Fibroblast of lung (primary cell): ENCODE measurements at places on chromosomes 12 and 14. TPM values are rescaled to one million over a fixed set of nuclear protein-coding genes. Genes with fewer than 3 reads are reported as not detected.

DNA sequence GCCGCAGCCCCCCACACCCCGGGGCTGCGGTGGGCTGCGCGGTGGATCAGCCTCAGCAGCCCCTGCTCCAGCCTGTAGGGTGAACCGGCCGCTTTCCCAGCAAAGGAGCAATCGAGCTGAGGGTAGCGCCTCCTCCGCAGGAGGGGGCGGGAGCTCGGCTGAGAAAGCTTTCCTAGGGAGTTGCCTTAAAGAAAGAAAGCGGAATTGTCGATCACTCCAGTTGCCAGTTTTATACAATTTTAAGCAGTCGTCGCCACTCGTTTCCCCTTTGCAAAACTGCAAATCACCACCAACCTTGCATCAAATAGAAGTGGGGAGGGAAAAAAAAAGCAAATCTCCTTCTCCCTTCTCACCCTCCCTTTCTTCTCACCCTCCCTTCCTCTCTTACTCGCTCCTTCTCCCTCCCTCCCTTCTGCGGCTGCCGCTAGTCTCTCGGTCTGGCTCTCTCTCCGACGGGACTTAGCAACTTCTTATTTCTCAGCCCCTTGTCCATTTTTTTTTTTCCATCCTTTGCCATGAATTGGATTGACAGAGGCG is at the start of gene PDE3A:
Gene PDE3A, plus strand, starts transcription at position 424 of the 537 bp plus-strand sequence. CDS start 748 bp downstream, outside the sequence.
- DNase-seq: peak; percentile 86

DNA sequence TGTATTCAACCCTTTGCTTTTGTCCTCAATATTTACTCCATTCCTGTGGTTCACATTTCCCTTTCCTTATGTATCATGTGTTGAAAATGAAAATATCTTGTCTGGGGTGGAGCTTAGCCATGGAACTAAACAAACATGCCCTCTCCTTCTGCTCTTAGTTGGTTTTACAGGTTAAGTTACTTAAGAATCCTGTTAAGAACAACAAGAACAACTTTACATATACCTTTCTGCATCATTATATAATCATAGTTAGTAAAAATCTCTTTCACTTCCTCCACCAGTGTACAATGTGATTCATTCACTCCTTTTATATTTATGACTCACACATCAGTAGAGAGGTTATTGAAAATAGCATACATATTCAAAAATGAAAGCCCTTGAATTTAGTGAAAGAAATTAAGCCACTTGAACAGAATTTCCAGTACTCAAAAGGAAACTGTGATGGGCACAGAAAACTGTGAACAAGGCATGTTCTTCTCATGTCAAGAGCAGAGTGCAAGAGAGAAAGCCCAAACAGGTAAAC is 307.7 kb downstream of the CCDC91 start:
- DNase-seq: peak; percentile 25

DNA sequence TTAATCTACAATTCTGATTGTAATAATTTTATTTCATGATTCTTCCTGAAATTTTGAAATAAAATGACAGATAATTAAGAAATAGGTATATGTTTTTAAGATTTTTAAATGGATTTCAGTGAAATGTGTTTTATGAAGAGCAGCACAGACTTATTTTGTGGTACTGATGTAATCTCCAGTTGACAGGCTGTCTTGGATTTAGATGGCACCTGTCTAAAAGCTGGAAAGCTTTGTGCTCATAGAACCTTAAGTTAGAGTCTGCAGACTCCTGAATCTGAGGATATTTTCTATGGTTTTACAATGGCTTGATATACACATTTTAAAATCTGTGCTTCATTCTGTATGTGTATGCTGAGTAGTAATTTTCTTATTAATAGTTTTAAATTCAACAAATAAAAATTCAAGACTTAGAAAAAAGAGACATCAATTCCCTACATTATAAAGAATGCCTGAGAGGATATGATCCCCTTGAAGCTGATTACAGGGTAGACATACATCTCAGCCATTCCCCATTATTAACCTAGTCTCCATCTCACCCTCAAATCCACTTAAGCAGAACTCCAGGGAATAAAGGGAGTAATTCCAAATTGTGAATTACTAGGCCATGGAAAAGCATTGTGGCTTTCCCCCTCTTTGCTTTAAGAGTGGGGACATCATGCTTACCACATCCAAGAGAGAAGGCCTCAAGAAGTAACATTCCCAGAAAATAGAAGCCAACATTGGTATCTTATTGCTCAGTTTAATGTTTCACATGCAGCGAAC is 33.7 kb upstream of the ACSS3 start:
- DNase-seq: no peak

DNA sequence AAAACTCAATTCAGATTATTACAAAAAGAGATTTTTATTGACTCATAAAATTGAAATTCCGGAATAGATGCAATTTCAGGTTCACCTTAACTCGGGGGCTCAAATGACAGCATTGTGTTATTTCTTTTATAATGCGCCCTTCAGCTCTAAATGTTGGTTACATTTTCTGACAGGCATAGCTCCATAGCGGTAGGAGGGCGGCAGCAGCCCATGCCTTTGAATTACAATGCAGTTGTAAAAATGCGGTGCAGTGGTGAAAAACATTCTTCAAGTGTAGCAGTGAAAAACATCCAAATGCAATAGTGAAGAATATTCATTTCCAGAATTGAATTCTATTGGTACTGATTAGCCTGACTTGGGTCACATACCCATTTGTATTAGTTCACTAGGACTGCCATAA is 215.3 kb upstream of the PKP2 start:
- no peak for DNase-seq

DNA sequence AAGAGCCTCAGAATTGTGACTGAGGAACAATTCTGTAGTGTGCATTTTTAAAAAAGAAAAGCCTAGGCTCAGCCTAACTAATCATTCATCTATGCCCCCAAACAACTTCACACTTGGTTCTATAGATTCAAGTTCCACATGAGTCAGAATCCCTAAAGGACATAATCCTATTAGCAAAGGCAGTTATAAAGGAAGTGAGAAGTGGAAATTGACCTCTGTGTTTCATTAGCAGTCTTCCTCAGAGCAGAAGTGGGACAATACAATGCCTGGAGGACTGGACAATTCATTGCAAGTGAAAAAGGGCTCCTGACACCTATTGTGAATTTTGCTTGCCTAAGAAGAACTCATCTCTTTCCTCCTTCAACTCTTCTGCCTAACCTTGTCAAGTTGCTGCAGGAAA is 222.3 kb downstream of the PTPRO start:
- DNase-seq: no peak

- peak; percentile 27 for DNase-seq
Observed at GRCh38 chr12:14810953-14811483, 3.0 kb downstream of the SMCO3 start.

GRCh38 chr12:33427071-33427470 is 12.5 kb downstream of the SYT10 start:
- DNase-seq: no peak

GRCh38 chr14:64974563-64974962 is 2.4 kb upstream of the RAB15 start:
- DNase-seq: no peak

DNA sequence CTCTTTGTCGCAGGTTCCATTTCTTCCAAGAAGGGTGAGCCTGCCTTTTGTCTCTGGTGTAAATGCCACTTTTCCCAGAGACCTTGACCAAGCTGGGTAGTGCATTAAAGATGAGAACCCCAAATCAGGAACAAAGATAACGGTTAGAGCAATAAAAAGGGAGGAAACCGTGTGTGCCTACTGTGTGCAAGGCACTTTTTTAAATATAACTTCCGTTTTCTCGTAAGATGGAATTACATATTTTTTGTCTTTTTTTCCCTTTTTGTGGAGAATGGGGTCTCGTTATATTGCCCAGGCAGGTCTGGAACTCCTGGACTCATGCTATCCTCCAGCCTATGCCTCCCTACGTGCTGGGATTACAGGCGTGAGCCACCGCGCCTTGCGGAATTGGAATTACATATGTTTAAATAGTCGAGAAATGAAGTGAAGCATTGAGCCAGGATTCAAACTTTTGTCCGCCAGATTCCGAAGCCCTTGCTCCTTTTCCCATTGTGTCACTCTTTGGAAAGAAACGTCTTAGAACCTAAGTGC is 506 bp upstream of the NABP2 start:
- DNase-seq: no peak

DNA sequence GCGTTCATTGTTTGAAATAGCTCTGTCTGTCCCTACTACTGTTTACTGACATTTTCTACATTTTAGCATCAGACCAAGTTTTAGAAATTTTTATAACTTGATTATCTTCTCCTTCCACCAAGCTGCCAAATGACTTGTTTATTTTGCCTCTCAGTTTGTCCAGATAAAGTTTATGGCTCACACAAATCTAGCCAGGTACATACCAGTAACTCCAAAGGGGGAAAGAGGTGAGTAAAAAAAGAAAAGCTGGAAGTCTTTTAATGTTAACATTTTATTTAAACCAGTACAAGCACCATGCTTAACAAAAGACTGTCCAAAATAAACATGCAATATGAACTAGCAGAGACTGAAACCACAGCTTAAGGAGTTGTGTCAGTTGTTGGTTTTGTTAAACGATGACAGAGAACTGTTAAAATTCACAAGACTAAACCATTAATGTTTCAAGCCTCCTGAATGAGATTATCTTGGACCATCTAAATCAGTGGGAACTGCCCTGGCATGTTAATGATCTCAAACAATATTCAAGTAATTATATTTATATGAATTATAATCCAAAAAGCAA is 14.5 kb downstream of the GMFB start:
- peak; percentile 56 for DNase-seq

GRCh38 chr14:51726166-51726899 is 74.6 kb downstream of the FRMD6 start:
- peak; percentile 68 for DNase-seq

GRCh38 chr12:77152623-77153193 is 87.3 kb upstream of the E2F7 start:
- DNase-seq: peak; percentile 82

- DNase-seq: no peak
Observed at GRCh38 chr14:71193663-71194062, 286.4 kb downstream of the PCNX1 start.

DNA sequence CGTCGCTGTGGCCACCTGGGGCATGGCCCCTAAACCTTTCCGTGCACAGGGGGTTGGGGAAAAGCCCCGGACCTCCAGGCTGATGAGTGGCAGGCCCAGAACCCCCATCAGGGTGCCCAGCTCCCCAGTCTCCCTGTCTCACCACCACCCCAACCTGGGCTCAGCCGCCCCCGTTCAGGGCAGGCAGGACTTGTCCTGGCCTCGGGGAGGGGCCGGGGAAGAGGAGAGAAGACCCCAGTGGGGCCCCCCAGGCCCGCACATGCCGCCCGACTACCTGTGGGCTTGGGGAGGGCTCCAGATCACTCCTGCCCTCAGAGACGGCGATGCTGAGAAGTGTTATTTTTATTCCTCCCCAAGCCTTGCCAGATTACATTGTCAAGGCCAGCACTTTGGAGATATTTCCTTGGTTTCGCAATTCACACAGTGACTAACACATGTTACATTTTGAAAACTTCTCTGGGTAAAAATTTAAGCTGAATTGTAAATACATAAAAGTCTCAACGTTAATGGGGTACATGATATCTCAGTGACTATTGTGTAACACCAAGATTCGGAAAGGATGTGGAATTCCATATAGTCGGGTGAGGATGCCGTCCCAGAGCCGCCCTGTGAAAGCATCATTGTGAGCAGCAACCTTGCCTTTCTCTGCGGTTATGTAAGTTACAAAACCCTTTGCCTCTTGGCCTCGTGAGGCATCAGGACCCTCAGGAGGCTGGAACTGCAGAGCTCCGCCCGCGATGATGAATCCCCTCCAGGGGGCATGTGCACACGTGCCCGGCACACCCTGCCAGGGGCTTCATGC is 85.6 kb upstream of the DIO3 start:
- DNase-seq: peak; percentile 94

DNA sequence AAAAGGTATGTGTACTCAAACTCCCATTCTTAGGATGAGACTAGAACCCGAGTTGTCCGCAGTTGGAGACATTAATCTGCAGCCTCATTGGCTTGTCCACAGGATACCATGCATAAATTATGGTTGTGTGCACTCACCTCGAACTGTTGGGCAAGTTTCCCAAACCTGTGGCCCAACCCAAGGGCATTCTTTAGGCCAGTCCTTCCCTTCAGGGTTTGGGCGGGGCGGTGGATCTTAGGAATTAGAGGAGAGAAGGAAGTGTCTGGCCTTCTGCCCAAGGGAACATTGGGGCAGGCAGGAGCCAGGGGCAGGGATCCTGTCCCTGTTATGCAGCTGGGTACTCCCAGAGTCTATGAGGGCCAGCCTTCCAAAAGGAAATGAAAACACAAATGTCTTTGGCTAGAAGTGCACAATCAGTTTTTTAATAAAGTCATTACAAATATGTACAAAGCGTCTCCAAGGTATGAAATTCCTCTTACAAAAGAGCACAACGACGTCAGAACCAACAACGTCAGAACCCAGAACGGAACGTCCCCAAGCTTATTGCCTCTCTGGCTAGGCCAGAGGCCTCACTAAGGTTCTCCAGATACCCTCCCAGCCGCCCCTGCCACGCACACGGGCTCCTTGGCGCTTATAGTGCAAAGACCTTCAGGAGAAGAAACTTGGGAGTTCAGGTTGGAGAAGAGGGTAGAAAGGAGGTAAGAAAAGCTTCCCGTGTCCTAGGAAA is 25.3 kb downstream of the HRK start:
- DNase-seq: no peak

DNA sequence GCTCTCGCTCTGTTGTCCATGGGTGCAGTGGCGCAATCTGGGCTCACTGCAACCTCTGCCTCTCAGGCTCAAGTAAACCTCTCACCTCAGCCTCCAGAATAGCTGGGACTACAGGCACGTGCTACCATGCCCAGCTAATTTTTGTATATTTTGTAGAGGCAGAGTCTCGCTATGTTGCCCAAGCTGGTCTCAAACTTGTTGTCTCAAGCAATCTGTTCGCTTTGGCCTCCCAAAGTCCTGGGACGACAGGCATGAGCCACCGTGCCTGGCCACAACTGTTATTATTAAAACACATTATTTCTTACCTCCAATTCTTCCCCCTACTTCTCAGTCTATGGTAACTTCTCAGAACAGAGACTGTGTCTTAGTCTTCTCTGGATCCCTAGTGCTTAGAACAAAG is 143.3 kb downstream of the DICER1 start:
- no peak for DNase-seq

DNA sequence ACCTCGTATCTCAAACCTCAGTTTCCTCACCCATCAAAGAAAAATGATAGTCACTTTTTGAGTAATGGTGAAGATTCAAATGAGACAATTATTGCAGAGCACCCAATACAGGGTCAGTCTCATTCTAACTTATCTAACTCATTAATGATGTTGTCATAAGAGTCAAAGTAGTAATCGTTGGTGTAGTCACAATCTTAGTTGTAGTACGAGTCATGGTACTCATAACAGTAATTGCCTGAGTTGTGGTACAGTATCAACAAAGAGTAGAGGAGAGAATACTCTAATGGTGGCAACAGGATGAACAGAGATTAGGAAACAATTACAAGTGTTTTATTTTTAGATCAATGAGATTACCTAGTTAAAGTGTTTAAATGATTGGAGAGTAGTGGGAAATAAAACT is 93.6 kb upstream of the TMTC2 start:
- no peak for DNase-seq

Gene RILPL2
- 3.1 and 4.5 TPM in 2 replicates for total RNA-seq

Gene SMIM41
- total RNA-seq: 2.0 and 2.1 TPM in 2 replicates

Gene MYH6
- total RNA-seq: not detected in 2 replicates

Gene RNF34
- 49.1 and 79.4 TPM in 2 replicates for total RNA-seq

Gene HOTAIR
- not detected in 2 replicates for total RNA-seq

Gene SLC7A7
- 5.1 and 6.3 TPM in 2 replicates for total RNA-seq

Gene ABCB9
- total RNA-seq: 5.4 and 6.3 TPM in 2 replicates
